ENCODE measurements at places on chromosomes 12 and 14.

GRCh38 chr14:94458558-94459205, 6.1 kb upstream of the SERPINA11 start:
- no peak for DNase-seq

DNA sequence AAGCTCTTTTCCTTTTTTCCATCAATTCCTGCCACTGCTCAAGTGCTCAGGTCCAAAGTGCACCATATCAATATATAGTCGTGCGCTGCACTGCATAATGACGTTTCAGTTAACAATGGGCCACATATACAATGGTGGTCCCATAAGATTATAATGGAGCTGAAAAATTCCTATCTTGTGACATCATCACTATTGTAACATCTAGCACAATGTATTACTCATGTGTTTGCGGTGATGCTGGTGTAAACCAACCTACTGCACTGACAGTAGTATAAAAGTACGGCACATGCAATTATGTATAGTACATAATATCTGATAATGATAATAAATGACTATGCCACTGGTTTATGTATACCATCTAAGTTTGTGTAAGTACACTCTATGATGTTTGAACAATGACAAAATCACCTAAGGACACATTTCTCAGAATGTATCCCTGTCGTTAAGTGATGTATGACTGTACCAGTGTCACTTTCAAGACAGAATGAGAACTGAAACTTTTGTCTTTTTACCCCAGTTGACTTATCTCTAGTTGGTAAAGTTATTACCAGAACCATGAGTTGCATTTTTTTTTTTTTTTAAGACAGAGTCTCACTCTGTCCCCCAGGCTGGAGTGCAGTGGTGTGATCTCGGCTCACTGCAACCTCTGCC, 53.7 kb upstream of the INSM2 start:
- no peak for DNase-seq

DNA sequence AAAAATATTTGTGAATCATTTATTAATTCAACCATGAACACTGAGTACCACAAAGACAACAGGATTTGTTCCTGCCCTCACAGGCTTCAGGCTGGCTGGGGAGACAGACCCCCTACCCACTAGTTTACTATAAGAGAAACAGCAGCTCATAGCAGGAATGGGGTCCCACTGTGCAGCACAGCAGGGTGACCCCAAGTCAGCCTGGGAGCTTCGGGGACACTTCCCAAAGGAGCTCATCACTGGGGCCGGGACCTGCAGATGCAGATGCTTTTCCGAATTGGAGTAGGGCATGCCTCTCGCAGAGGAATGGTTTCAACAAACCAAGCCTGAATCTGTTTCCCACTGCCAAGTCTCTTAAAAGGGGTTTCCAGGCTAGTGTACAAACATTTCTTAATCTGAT, 176.2 kb upstream of the PWP1 start:
- DNase-seq = no peak

DNA sequence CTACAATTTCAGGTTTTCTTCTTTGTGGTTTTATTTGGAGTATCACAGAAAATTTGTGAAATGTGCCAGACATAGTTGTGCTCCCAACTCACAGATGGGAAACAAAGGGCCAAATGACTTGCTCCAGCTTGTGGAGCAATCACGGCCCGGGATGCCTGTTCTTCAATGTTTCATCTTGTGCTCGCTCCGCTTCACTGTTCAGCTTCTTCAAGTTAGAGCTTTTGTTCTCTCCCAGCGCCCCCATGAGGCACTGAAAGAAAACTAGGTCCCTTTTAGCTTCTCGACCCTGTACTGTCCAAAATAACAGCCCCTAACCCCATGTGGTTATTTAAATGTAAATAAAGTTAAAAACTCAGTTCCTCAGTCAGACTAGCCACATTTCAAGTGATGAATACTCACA, 187.9 kb upstream of the STXBP6 start:
- no peak for DNase-seq

DNA sequence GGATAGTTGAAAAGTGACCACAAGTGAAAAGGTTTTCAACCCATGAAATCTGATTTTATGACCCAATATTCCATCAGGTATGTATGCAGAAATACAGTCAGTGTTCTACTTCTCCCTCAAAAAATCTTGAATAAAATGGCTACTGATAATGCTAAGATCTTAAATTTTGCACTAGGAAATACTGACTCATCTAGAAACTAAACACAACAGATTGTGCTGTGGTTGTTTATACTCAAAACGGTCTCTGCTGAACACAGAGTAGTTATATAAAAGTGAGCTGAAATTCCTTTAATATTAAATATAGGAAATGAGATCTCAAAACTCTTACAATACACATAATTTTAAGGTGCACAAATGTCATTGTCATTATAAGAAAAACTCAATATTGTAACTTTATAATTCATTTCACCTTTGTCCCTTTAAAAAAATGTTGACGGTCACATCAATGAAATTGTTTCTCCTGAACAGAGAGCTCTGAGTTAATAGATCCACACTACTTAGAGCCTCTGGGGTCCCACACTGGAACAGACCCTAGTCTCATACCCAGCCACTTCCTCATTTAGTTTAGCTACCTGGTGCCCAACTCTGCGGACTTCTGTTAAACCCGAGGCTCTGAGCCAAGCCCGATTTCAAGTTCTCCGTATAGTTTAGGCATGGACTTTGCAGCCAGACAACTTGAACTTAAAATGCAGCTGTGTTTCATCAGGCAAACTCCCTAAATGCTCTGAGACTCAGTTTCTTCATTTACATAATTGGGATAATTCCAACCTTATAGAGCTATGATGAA, 9.3 kb downstream of the COCH start:
- no peak for DNase-seq

DNA sequence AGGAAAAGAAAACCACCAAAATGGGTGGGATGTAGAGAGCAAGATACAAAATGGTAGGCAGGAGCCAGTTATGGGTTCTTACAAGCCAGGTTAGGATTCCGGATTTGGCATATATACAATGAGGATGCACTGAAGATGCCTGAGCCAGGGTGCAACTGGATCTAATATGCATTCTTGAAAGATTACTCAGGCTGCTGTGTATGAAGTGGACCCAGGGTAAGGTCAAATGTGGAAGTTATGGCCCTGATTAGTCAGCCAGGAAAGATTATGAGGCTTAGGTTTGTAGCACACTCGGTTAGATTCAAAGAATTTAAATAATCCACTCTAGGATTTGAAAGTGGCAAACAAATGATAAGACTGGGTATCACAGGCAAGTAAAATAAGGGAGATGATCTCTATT, 1750.7 kb upstream of the FLRT2 start:
- DNase-seq = no peak

DNA sequence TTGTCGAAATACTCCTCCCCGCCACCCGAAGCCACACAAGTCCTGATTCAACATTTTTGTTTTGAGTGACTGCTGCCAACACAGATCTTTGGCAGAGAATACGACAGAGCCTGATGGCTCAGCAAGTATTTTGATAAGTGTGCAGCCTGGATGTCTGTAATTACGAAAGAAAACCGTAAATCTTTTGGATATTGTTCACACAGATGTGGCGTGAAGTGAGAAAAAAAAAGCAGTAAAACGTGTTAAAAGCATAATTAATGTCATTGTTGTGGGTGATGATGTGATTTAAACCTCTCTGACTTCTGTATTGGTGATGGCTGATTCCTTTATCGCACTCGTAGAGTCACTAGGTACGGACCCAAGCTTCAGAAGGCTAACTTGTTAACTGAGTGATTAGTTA, 98.7 kb downstream of the PHETA1 start:
- no peak for DNase-seq

Data from hindlimb muscle (tissue), 1 donor.